ENCODE measurements at places on chromosomes 12 and 14.

DNA sequence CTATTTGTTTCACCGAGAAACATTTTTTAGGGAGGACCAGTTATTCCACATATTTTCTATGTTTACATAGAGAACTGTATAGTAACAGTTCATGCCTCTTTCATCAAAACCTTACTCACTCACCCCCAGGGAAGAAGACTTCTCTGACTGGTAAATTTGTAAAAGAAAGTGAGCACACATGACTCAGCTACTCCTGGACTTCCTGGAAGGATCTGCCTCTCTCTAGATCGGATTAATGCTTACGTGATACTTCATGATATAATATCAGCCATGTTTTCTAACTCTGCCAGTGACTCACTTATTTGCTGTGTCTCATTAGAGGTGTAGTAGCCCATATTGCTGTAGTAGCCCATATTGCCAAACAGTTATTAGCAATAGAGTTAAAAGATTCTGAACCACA lies 494.3 kb upstream of the ATXN7L3B start:
- no peak for DNase-seq

- DNase-seq: no peak
Observed at GRCh38 chr12:12915656-12916055, 24.3 kb downstream of the GPRC5A start.

- DNase-seq: no peak
Observed at GRCh38 chr14:68638141-68638999, 154.5 kb downstream of the ZFP36L1 start.

- DNase-seq: no peak
Observed at GRCh38 chr12:13816394-13816793, 165.0 kb downstream of the GRIN2B start.

DNA sequence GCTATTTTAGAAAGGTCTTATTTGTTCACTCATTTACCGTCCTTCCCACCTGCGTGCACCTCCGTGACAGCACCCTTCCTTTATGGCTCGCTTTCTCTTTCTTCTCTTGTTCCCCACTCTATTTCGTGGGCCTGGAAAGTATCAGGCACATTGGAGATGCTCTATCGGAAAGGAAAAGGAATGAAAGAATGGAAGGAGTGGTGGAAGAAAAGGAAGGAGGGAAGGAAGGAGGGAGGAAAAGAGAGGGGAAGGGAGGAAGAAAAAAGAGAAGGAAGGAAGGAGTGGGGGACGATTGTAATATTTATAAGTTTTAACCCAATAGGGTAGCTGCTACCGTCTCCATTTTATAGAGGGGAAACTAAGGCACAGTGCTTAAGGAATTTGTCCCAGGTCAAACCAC lies 363.4 kb downstream of the CACNA1C start:
- DNase-seq: no peak

DNA sequence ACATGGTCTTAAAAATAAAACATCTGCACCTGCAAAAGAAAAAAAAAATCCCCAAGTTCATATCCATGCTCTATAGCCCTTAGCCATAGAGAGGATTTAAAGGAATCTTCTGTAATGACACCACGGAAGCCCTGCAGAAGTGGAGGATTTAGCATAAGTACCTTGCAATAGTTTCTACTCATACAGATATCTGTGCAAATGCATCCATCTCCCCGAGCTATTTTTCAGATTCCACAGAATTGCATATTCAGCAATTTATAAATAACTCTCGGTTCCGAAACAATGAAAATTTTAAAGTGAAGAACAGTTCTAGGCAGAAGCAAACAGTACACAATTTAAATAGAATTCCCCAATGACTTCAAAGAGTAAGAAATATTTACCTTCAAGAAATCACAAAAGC lies 424 bp downstream of the IGF1 start:
- no peak for DNase-seq

GRCh38 chr12:19688532-19688931 lies 249.2 kb downstream of the AEBP2 start:
- no peak for DNase-seq

GRCh38 chr12:101490286-101490920 lies 15.3 kb downstream of the SPIC start:
- no peak for DNase-seq

- DNase-seq: no peak
Observed at GRCh38 chr12:2018391-2018790, 14.1 kb upstream of the DCP1B start.
